ENCODE measurements at places on chromosomes 16 and 17. TPM values are rescaled to one million over a fixed set of nuclear protein-coding genes. Genes with fewer than 3 reads are reported as not detected.

- DNase-seq, result no peak
These were observed 612 bp downstream of the PSMD12 start for GRCh38 chr17:67365738-67366192.

The MYH1 gene
- not detected for polyA plus RNA-seq

DNA sequence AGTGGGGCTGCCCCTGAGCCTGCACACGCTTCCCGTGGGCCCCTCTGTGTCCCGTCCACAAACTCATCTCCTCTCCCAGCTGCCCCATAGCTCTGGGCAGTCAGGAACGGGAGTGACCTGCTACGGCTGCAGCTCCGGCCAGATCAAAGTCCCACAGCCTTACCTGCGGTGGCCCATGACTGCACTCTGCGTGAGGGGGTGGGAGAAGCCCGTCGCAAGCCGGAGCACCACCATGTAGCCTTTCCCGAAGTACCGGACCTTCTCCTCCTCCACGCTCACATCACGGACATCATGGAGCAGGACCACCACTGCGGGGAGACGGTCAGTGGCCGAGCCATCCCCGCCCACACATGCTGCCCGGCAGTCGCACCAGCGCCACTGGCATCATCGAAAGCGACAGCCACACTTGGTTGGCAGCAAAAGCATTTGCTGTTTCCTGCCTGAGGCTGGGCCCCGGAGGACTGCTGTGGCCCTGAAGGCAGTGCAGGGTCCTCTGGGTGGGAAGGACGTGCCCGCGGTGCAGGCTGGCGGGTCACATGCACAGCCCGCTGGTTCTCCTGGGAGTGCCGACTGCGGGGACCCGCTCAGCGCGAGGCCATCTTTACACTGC lies 6.2 kb downstream of the CYBC1 start:
- DNase-seq, result no peak

DNA sequence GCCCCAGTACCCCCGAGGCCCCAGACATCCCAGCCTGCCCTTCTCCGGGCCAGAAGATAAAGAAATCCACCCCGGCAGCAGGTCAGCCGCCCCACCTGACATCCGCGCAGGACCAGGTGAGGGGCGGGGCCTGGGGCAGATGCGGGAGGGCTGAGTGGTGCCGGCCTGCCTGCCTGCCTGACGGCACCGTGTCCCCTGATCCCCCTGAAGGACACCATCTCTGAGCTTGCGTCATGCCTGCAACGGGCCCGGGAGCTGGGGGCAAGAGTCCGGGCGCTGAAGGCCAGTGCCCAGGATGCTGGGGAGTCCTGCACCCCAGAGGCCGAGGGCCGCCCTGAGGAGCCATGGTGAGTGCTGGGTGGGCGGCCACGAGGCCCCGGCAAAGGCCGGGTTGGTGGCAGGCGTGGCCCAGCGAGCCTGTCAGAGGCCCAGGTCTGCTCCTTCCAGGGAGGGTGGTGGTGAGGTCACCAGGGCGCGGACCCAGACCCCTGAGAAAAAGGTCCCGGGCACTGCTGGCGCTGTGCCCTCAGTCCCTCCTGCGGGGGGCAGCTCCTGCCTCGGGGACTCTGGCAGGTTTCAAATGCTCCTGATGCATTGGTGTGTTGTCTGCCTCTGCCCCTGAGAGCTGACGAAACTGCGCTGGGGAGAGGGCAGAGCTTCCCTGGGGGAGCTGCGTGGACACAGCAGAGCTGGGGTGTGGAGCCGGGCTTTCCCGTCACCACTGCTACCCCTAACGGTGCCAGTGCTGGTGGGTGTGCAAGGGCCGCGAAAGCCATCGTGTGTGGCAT lies 1.2 kb downstream of the CDT1 start:
- DNase-seq, result no peak
